ENCODE measurements at places on chromosomes 6 and 20. TPM values are rescaled to one million over a fixed set of nuclear protein-coding genes. Genes with fewer than 3 reads are reported as not detected.

Gene TMC2
- total RNA-seq: not detected

Gene ADAM33
- 0.48 TPM for total RNA-seq

Gene ENPP1
- total RNA-seq: 49.1 TPM

Gene OPRL1
- total RNA-seq: 0.15 TPM

Gene GSTA1
- 811 TPM for total RNA-seq

Gene AMD1
- 14.3 TPM for total RNA-seq

Gene MYL9
- 22.8 TPM for total RNA-seq

Gene MEP1A
- not detected for total RNA-seq

Gene GUCA1A
- not detected for total RNA-seq

Gene SLC35B2
- 18.4 TPM for total RNA-seq

Gene HLA-DMA
- total RNA-seq: 6.6 TPM

Gene BPI
- total RNA-seq: 0.48 TPM

Gene NRN1
- total RNA-seq: 1.8 TPM

Gene C6orf118
- total RNA-seq: not detected

Gene BMP2
- 2.1 TPM for total RNA-seq

Gene TNXB
- total RNA-seq: 13.7 TPM

Gene PLEKHG1
- total RNA-seq: 8.0 TPM

Gene PRL
- not detected for total RNA-seq

Gene FAM217A
- not detected for total RNA-seq

Gene TSHZ2
- total RNA-seq: 19.0 TPM

Gene NOTCH4
- total RNA-seq: 9.6 TPM

Gene EDEM2
- 26.0 TPM for total RNA-seq

Gene CEBPB
- total RNA-seq: 215 TPM

Gene IL20RA
- total RNA-seq: 0.60 TPM

Gene CST2
- total RNA-seq: not detected

Gene GPR6
- not detected for total RNA-seq
